ENCODE measurements at places on chromosomes 7 and 10.

GRCh38 chr7:128168667-128169210, 72.3 kb upstream of the LEP start:
- no peak for DNase-seq

DNA sequence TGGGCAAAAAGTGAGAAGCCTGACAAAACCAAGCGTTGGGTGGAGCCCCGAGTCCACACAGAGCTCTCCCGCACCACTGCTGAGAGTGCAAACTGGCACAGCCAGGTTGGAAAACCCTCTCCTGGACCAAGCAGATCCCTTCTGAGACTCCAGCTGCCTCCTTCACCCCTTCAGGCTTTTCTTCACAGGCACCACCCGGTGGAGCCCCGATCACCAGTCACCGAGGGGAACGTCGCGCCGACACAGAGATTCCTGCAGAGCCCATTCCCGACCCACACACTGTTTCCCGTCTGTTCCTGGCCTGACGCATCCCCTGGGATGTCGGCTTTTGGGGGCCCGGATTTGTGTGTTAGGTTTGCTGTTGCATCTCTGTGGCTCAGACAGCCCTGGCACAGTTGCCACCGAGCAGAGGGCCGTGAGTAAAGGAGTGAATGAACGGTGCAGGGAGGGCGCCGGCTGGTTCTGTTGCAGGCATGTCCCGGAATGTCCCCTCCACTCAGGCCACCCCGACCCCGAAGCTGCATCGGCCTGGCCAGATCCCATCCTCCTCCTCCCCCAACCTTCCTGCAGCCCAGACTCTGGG, 51.0 kb upstream of the INPP5A start:
- no peak for DNase-seq

DNA sequence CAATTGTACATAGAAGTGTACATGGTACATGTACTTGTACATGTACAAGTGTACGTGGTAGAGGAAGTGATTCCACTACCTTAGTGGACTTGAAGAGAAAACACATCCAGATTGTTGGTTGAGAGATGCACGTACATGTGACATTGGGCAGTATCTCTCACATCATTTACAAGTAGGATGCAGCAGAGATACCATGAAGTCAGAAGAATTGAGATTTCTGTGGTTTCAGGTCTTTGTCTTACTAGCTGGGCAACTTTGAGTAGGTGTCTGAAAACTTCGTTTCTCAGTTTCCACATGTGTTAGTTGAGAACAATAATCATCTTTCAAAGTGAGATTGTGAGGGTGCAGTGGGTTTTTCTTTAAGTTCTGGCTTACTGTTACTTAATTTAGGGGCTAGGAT, 21.5 kb downstream of the CLDN12 start:
- no peak for DNase-seq

DNA sequence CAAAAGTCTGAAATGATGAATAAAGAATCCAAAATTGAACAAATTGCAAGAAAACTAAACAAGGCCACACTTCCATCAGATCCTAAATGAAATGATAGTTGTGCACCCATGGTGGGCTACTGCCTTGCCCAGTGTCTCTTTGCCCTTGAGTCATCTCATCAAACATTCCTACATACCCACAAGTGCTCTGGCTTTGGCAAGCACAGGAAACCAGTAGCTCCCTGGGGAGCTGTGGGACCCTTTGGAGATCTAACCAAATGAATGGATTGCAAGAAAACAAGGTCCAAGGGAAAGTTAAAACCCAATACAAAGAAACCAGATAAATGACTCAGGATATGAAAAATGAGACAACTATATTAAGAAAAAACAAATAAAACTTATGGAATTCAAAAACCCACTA, 129.8 kb upstream of the TMEM229A start:
- no peak for DNase-seq

DNA sequence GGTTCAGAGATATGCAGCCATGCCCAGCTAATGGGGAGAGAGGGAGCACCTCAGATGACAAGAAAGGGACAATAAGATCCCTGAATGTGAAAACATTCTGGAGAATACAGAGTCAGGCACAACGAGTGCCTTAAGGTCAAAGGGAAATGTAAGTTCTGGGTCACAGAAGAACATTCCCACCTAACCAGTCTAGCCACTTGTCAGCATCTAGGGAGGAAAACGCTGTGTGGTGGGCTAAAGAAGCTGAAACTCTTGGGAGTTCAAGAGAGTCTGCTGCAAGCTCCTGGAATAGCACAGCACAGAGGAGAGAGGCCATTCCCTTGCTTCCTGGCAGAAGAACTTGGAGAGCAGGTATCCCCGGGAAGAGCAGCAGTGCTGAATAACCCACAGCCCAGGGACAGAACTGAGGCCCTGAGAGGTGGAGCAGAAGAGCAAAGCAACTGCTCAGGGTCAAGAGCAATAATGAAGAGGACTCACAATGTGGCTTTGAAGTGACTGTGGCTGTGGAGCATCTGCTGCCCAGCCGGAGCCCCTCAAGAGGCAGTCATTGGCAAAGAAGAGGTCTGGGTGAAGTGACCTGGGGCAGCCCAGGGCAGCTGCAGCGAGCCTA, 182.3 kb downstream of the NPSR1 start:
- no peak for DNase-seq

DNA sequence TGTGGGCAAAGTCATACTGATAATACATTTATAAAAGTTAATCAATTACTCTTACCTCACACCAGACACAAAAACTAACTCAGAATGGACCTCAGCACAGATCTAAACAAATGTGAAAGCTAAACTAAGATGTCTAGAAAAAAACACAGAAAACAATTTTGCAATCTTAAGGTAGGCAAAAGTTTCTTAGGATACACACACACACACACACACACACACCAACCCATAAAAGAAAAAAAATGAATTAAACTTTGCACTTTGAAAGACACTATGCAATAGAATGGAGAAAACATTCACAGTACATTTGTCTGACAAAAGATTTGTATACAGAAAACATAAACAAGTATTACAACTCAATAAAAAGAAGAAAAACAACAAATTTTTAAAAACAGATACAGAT, 70.8 kb upstream of the ZNRF2 start:
- DNase-seq, result no peak

DNA sequence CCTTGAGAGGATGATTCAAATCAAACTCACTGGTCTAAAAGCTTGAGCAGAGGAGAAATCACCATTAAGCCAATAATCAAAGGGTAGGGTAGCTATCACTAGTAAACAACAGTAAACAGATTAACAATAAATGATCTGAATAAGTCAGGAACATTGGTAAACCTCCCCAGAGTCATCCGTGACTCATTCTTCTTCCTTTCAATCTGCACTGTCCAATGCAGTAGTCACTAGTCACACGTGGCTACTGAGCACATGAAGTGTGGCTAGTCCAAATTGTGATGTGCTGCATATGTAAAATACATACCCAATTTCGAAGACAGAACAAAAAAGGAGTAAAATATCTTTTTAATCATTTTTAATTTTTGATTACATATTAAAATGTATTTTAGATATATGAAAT, 64.0 kb downstream of the ERCC6 start:
- DNase-seq, result no peak

- no peak for DNase-seq
Observed at GRCh38 chr10:14063531-14064285, 267.0 kb downstream of the FRMD4A start.

DNA sequence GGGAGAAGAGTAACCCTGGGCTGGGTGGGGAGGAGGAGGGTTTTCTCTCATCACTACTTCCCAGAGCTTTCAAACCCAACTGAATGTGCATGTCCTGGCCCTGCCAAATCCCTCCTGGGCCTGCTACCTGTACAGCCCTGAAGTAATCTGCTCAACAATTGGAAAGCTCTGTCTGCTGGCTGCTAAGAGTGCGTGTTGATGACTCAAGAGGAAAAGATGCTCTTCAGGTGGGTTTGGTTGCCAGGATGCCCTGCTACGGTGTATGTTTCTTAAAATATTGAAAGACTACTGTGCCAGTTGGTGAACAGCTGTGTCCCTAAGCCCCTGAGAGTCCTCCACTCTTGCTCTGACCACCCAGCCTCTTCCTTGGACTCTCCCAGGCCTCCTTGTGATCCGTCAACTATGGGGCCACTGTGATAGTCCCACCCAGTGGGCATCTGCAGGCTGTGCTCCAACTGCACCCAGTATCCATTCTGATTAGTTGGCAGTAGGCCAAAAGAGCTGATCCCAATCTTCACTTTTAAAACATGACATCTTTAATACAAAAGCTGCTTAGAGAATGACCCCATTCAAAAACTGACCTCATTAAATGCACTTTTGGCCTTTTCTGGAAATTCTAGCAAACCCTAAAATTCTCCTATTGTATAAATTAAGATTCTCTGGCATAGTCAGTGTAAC, 85.6 kb downstream of the AOAH start:
- DNase-seq, result no peak

DNA sequence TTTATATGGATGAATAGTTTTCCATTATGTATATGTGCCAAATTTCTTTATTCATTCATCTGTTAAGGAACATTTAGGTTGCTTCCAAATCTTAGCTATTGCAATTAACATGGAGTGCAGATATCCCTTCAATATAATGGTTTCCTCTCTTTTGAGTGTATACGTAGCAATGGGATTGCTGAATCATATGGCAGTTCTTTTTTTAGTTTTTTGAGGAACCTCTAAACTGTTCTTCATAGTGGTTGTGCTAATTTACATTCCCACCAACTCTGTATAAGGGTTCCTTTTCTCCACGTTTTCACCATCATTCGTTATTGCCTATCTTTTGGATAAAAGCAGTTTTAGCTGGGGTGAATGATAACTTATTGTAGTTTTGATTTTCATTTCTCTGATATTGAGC, 46.5 kb downstream of the FAS start:
- DNase-seq, result no peak

DNA sequence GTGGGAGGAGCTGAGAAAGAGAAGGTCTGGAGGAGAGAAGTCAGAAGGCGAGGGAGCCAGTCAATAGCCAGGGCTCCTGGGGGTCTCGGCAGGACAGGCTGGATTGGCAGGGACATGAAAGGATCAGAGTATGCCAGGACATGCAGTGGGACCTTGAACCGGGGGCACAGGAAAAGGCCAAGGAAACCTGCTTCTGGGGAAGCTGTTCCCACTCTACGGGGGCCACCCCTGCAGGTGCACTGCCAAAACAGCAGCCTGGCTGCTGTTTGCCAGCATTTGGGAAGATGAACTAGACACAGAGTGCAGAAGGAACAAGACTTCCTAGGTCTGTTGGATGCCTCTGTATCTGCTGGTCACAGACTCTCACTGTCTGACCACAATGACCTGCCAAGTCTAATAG, 194.9 kb upstream of the PRSS58 start:
- no peak for DNase-seq

- no peak for DNase-seq
Observed at GRCh38 chr10:94125856-94126255, 132.1 kb downstream of the PLCE1 start.

GRCh38 chr7:78607099-78607498, 808.5 kb downstream of the PHTF2 start:
- DNase-seq, result no peak

- no peak for DNase-seq
Observed at GRCh38 chr7:143255564-143255963, 7.7 kb upstream of the GSTK1 start.

DNA sequence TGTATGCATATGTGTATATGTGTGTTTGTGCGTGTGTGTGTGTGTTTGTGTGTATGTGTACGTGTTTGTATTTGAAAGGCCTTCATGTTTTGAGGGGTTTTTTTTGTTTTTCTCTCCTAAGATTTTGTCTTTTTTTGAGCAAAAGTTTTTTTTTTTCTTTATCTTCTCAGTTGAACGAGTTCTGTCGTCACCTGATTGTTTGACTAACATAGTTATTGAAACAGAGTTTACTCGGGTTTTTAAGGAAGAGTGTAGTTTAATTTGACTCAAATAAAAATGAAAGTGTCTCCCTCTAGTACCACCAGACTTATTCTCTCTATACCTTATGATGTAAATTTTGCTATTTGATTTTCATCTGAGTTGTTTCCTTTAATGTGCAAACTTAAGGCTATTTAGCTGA, 73.5 kb downstream of the ST8SIA6 start:
- DNase-seq, result no peak

DNA sequence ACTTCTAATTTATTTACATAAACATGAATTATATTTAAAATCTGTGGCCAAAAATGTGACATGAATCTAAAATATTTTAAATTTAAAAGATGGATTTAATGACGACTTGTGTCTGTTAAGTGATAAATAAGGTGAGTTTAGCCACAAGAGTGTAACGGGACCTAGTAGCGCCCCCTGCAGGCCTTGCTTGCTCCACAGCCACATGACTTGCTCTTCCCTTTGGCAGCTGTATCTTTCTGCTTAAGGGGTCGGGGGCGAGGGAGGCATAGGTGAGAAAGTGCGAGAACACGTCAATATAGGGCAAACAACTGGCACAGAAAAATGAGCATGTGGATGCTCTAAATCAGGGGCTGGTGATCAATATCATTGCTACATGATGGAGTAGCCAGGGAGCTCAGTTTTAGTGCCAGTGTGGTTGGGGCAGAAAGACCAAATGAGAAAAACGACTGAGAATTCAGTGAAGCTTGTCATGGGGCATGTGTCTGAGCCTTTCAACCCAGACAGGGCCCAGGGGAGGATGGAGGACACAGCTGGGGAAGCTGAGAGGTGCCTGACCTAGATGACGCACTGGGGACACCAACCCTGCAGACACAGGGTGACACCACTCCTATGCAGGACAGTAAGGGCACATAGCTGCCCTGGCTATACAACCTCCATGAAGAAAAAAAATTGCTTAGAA, 49.8 kb downstream of the PAXIP1 start:
- no peak for DNase-seq

Measured in pulmonary artery endothelial cell (primary cell).